ENCODE measurements at places on chromosomes 6 and 20. TPM values are rescaled to one million over a fixed set of nuclear protein-coding genes. Genes with fewer than 3 reads are reported as not detected.
A peak's percentile ranks its signal among the peaks of the same experiment; 100 is the strongest.

GRCh38 chr6:105925706-105926105 is 160.4 kb upstream of the PRDM1 start:
- no peak for DNase-seq

- no peak for DNase-seq
These were observed 26.9 kb downstream of the NRN1 start for GRCh38 chr6:5979650-5980420.

FHL5 gene
- not detected for total RNA-seq

- peak; percentile 82 for DNase-seq
These were observed 19.4 kb upstream of the TFAP2A start for GRCh38 chr6:10434235-10434634.

GRCh38 chr6:99745651-99746050 is 139.0 kb downstream of the PRDM13 start:
- DNase-seq = no peak

DNA sequence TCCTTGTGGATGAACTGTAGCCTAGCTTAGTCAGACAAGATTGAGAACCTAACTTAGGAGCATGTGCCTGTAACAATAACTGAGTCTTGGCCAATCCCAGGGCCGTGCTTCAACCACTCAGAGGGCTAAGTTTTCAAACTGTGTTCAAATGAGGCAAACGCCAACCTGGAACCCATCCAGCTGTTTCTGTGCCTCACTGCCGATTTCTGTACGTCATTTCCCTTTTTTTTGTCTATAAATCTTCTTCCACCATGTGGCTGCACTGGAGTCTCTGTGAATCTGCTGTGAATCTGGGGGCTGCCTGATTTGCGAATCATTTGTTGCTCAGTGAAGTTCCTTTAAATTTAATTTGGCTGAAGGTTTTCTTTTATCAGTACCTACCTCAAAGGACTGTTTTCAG is 115.0 kb upstream of the CHD6 start:
- DNase-seq = peak; percentile 11

DEK gene
- 141 TPM for total RNA-seq

DNA sequence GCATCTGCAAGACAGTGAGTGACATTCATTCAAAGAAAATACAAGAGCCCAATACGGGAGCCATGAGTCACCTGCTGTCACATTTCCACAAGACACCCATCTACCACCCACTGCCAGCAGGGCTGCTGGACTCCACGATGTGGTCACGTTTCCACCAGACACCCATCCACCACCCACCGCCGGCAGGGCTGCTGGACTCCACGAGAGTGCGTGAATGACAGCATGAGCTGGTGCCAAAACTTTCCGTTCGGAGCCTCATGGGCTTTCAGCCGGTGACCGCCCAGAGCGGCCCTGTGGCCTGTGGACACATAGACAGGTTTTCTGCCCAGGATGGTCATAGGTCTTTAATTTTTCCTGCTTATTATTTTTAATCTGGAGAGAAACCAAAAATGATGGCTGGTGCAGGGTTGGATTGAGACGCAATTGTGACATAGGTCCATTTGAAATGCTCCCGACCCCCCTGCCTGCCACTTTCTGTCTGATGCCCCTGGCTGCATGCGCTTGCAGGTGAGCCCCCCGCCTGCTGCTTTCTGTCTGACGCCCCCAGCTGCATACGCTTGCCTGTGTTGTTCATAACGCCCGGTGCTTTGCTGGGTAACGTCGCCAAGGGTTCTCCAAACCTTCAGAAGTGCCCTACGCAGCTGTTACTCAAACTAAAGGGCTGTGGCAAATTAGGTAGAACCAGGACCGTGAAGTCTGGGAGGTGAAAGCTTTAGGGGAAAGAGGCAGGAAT is 59.1 kb upstream of the SMOC2 start:
- no peak for DNase-seq

DNA sequence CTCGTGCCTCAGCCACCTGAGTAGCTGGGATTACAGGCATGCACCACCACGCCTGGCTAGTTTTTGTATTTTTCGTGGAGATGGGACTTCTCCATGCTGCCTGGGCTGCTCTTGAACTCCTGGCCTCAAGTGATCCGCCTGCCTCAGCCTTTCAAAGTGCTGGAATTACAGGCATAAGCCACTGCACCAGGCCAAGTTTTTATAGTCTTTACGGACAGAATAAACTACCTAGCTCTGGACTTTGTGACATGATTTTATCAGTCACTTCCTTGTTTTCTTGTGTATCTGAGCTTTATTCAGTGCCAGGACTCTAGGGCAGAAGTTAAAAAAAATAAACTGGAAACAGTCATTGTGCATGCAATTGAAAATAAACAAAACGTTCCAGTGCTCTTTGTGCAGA is 46.7 kb upstream of the RALGAPA2 start:
- DNase-seq = no peak

DNA sequence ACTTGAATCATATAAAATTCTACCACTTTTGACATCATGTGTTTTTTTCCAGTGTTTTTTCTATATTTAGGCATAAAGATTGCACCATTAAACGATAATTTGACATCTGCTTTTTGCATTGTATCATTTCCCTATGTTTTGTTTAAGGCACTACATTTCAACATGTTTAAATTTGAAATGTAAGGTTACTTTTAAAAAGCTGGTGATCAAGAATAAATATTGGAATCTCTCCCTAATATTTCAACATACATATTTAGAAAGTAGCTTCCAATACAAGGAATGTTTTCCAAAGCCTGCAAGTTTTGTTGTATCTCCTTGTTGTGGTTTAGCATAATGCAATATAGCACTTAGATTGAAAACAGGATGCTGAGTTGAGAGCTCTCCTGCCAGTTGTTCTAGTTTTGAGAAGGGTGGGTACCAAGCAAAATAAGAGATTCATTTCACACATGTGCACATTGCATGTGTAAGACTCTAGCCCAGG is 76.5 kb downstream of the SYNJ2 start:
- no peak for DNase-seq

PRKN gene
- 0.95 TPM for total RNA-seq

PRR18 gene
- not detected for total RNA-seq

DNA sequence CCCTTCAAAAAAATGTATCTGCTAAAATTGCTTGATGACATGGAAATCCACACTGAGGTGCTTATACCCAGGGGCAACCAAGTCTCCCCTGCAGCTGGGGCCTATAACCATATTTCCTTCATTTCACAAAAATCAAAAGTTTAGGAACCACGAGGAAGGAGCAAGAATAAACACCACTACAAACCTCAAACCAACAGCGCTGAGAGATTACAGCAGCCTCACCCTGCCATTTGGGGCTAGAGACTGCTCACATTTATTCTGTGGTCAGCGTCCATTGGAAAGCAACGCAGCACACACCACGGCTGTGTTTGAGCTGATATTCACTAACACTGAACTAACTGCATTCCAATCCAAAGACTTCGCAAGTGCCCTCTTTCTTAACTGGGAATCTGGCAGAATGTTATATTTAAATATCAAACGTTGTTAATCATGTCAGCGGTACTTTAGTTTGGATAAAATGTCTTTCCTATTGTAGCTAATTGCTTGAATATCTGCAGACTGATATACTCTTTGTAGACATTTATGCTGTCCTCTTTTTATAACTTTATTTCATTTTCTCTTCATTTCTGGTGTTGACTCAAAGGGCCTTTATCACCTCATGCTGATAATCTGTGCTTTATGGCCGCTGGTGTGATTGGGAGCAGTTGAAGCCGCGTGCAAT is 94.6 kb downstream of the FOXA2 start:
- no peak for DNase-seq

- DNase-seq = no peak
These were observed 71.7 kb upstream of the RNF24 start for GRCh38 chr20:4086771-4087687.

PSORS1C1 gene
- total RNA-seq = not detected

DNA sequence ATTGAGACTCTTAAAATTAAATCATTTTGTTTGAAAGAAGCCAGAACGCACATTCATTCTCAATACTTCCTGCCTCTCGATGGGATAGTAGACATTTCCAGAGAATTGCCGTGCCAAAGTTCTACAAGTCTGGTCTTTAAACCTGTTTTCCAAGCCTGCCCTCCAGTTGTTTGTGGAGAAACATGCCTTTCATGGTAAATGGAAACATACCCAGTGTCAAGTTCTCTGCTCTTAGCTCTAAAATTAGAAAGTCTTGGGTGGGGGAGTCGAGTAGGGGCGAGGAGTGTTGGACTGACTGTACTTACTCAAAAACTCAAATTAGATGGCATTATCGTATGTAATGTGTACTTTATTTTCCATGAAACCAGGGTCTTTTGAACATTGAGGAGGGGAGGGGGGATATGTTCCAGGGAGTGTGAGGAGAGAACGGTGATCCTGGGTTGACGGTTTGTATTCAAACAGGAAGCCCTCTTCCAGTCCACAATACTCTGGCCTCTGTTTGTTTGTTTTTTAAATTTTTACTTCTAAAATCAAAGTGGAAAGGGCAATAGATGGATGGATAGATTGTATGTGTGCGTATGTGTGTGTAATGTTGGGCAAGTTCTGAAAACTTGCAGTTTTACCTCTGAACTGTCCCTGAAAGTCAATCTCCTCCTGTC is 106.8 kb upstream of the ARMC2 start:
- no peak for DNase-seq
